Stimulated activated CD4-positive, alpha-beta T cell treated with anti-CD3 and anti-CD28 coated beads, Interleukin-15, amount 100 ng/mL, for 48 hours (primary cell): ENCODE measurements at places on chromosomes 7 and 10.

DNA sequence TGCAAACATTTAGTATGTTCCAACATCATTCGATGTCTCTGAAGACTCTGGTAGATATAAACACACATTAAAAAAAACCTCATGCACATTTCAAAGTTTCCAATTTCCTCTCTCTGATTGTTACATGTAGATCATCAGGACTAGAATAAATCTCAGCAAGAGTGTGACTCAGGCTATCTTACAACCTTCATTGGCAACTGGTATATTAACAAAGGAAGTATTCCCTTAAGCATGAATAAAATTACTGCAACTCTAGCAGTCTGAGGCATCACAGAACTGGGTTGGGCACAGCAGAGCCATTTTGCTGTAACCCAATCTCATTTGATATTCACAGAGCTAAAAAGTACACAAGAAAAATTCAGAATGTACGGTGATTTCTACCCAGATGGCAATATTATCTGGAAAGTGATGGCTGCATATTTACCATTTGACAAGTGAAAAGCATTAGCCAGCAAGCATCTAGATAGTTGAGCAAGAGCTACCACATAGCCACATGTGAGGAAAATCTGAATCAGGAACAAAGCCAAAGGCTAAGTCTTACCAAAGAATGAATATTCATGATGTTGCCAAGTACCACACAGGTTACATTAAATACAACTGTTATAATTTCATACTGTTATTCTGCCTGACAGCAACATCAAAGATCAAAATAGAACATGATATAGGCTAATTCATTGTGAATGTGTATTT is 232.2 kb downstream of the CRPPA start:
- no peak for DNase-seq

- no peak for DNase-seq
Measured at GRCh38 chr7:84250452-84250851, 55.9 kb upstream of the SEMA3A start.

- no peak for DNase-seq
Measured at GRCh38 chr10:100380400-100380799, 33.4 kb downstream of the SCD start.

GRCh38 chr7:45686441-45687184 is 112.4 kb downstream of the ADCY1 start:
- no peak for DNase-seq

DNA sequence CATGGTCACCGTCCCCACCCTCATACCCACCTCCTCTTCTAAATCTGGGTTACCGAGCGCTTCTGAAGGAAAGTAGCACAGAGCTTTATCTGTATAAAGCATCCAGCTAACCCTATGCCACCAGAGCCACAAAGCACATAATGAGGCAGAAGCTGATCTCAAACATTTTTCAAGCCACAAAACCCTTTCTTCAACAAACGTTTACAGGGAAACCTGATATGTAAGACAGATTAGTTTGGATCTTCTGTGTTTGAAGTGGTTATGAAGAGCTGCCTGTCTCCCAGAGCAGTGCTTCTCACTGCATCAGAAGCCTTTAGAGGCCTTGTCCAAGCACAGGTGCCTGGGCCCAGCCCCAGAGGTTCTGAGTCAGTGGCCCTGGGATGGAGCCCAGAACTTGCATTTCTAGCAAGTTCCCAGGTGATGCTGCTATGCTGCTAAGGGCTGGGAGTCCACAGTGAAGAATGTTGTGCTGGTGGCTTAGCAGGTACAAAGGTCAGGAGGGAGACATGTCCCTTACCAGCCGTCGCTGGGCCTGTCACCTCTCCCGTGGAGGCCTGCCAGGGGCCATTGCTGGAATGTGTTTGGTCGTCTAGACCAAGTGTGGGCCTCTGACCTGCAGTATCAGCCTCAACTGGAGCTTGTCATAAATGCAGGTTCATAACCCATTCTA is 90.4 kb downstream of the TAF3 start:
- DNase-seq = no peak

DNA sequence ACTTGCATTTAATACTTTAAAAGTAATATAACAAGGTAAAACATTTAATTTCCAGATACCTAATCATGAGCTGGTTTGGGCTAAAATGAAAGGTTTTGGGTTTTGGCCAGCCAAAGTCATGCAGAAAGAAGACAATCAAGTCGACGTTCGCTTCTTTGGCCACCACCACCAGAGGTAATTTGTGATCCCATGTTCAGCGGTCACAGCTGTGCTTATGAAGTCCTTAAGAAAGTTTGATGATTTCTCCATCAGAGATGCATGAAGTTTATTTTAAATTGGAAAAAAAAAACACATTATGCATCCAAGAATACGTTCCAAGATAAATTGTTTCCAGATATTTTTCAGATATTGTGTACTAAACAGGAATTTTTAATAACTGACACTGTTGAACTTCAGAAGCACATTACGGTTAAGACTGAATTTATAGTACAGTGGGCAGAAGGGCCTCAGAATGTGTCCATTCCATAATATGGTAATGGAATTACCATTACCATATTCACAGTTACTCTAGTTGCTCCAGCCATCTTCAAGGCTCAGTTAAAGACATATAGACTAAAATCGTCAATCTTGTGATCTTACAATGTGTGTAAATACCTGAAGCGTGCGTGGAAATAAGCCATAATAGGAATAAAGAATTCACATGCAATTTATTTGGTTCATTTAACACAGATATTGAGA is 106.8 kb downstream of the ZMYND11 start:
- DNase-seq = no peak

GRCh38 chr7:148987751-148988512 is 40.4 kb downstream of the PDIA4 start:
- no peak for DNase-seq

- DNase-seq = no peak
Measured at GRCh38 chr7:919924-920341, 34.5 kb downstream of the ADAP1 start.

DNA sequence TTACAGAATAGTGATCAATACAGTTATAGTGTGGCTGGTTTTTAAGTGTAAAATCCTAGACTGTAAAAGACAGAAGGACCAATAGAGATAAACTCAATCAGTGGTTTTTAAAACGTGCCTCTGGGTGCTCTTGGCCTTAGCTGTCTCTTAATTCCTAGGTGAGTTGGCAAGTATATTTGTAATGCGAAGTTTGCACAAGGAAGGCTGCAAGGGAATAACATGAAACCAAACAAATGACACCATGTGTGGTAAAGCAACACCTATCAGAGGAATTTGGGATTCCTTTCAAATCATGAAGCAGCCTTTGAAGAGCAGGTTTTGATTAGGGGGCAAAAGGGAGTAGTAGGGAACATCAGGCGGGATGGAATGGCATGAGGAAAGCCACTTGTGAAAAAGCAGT is 284.6 kb downstream of the INHBA start:
- no peak for DNase-seq

DNA sequence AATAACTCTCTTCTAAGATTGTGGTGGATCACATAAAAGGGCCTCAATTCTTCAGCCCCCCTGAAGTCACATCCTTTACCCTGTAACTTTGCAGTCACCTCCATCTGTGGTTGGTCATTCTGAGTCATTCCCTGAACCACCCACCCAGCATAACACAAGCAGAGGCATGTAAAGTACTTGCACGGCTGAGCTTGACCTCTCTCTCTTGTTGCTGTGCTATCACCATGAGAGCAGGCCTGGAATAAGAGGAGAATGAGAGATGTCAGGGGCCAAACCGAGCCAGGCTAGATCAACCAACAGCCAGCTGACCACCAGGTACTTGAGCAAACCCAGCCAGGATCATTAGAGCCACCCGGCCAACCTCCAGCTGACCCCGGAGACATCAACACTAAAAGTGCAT is 13.5 kb upstream of the STK17A start:
- no peak for DNase-seq
